Stimulated activated CD8-positive, alpha-beta memory T cell treated with anti-CD3 and anti-CD28 coated beads, Interleukin-7, amount 100 ng/mL, for 1 hour (primary cell): ENCODE measurements at places on chromosomes 6 and 20.

GRCh38 chr20:2759143-2759542 lies 41.3 kb downstream of the CPXM1 start:
- no peak for DNase-seq

- no peak for DNase-seq
Observed at GRCh38 chr20:21516861-21517565, 3.1 kb upstream of the NKX2-2 start.

DNA sequence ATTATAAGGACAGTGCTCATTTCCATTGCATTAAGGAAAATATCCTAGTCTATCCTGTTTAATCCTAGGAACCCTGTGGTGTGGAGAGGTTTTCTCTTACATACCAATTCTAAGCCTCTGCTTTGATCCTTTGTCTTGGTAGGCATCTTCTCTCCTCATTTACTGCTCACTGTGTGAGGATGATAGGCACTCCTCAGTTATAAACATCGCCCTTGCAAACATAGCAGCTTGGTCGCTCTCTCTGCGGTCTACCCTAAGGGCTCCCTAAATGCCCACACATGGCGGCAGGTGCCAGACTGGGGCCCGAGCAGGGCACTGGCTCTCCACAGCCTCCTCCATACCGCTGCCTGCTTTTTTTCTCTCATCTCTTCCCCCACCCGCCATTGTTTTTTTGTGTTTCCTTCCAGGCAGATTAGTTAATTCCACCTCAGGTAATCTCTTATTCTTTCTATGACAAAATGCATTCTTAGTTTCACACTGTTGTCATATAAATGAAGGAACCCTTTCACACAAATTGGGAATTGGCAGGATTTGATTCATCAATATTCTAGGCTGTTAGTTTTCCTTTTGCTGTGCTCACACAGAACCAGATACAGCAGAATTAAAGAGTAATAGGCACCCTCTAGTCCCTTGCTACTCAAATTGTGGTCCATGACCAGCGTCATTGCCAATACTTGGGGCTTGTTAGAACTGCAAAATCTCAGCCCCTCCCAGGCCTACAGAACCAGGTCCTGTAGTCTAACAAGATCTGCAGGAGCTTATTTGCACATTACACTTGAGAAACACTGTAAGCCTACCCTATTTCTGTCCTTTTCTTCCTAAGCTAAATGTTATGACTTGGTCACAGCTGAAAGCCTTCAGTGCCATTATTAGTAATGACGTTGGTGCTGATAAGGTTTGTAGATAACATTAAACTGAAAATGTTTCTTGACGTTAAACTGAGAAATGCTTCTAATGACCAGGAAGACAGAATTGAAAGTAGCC lies 36.3 kb downstream of the CARMIL1 start:
- no peak for DNase-seq

DNA sequence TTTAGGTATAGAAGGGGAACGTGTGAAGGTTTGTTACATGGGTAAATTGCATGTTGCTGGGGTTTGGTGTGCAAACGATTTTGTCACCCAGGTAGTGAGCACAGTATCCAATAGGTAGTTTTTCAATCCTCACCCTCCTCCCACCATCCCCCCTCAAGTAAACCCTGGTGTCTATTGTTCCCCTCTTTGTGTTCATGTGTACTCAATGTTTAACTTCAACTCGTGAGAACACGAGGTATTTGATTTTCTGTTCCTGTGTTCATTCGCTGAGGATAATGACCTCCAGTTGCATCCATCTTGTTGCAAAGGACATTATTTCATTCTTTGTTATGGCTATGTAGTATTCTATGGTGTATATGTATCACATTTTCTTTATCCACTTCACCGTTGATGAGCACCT lies 11.6 kb upstream of the VNN1 start:
- no peak for DNase-seq

DNA sequence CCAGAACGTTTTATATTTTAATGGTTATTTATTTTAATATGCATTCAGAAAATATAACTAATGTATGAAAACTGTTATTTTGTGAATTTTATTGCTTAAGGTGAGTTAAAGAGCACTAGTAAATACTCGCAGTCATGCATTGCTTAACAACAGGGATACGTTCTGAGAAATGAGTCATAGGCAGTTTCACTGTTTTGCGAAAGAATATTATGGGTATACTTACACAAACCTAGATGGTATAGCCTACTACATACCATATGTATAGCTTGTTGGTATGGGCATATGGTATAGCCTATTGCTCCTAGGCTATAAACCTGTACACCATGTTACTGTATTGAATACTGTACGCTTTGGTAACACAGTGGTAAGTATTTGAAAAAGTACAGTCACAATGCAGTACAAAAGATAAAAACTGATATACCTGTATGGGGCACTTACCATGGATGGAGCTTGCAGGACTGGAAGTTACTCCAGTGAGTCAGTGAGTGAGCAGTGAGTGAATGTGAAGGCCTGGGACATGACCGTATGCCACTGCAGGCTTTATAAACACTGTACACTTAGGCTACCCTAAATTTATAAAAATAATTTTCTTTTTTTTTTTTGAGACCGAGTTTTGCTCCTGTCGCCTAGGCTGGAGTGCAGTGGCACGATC lies 38.5 kb downstream of the ARFGEF2 start:
- DNase-seq = no peak

DNA sequence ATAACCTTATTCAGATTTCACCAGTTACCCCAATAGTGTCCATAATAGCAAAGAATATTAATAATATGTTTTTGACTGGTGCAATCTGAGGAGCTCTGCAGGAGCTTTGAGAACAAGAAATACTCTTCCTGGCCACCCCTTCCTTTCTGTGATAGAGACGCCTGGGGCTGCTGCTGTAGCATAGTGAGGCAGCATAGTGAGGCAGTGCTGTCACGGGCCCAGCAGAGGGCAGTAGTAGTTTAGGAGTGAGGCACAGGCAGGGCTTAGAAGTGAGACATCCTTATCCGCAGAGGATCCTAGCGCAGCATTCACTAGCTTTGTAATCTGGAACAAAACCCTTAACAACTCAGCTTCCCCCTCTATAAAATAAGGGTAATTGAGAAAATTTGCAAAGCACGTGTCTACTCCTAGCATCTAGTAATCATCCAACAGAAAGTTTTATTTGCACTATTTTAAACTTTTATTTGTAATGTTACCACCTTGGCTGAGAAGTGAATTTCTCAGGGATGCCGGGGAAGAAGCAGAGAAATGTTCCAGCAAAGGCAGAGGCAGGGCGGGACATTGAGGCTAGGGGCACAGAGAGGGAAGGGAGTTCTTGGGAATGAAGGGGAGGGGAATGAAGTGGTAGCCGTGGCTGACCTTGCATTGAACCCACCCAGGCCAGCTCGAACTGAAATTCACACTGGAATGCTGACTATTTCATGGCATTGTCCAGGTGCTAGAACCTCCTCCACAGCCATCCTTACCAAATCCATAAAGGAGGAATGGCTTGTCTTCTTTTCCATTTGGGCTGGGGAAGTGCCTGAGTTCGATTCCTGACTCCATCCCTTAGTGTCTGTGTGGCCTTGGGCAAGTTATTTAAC lies 78.8 kb downstream of the CDS2 start:
- DNase-seq = peak; percentile 43

GRCh38 chr20:45832619-45833018 lies 980 bp upstream of the SNX21 start:
- DNase-seq = no peak
